Stimulated activated CD4-positive, alpha-beta T cell treated with anti-CD3 and anti-CD28 coated beads, Interleukin-4, amount 100 ng/mL, for 1 hour (primary cell): ENCODE measurements at places on chromosomes 1 and 21.

DNA sequence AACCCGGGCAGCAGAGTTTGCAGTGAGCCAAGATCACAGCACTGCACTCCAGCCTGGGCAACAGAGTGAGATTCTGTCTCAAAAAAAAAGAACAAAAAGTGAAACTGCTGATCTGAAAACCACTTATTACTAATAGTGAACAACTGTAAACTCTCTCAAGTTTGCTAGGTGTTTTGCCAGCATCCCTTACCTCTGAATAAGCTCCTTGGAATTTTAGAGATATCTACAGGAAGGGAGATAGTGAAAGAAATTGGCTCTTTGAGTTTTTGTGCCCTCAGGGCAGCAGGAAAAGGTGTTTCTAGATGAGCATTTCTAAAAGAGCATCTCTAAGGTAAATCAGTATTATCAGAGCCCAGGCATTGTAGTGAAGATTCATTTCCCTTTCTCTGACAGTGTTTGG lies 27.1 kb downstream of the PARK7 start:
- DNase-seq: no peak

GRCh38 chr1:41696381-41696780 lies 211.9 kb upstream of the EDN2 start:
- no peak for DNase-seq

- no peak for DNase-seq
Observed at GRCh38 chr1:214143006-214143992, 137.7 kb upstream of the SMYD2 start.

DNA sequence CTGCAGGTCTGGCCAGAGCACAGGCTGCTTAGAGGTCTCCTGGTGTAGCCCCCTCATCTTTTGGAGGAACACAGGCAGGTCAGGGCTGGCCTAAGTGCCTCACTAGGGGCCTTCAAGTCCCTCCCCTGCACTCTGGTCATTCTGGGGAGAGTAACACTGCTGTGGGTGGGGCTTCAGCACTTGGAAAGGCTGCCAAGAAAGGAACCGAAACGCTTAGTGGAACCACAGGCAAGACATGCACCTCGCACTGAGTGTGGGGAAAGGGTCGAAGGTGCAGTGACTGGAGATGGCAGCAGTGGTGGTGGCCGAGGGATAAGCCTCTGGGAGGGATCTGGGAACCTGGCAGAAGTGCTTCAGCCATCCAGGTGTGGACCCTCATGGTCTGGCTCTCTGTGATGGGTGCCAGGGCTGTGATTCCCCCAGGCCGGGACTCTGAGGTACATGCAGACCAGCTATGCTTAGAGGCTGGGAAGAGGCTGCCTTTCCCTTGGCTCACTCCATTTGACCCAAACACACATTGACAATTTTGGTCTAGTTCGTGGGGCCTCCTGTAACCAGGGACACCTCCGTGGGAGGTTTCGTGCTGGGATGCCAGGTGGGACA lies 182.9 kb upstream of the CSF3R start:
- DNase-seq: no peak

GRCh38 chr1:2575801-2576663 lies 10.5 kb upstream of the PRXL2B start:
- no peak for DNase-seq

DNA sequence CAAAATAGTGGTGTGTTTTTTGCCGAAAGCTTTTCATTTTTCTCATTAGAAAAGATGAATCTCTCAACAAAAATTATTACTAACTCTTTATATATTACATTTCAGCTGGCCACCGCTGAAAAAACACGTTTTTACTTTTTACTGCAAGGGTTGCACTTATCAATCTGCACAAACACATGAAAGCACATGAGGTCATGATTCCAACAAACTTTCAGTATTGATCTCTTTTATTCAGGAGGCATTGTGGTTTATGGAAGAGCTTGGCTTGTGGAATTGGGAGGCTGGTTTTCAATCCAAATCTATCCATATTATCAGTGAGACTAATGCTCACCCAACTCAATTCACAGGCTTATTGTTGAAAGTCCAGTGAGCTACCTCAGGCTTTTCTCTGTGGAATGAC lies 20.6 kb upstream of the LPGAT1 start:
- no peak for DNase-seq

- DNase-seq: peak; percentile 17
Observed at GRCh38 chr1:224433041-224433691, 1.4 kb downstream of the WDR26 start.

GRCh38 chr1:41724926-41725325 lies 193.8 kb downstream of the HIVEP3 start:
- DNase-seq: no peak

- no peak for DNase-seq
Observed at GRCh38 chr1:226972931-226973330, 32.8 kb downstream of the COQ8A start.

- DNase-seq: no peak
Observed at GRCh38 chr1:201406831-201407406, 7.8 kb upstream of the LAD1 start.

DNA sequence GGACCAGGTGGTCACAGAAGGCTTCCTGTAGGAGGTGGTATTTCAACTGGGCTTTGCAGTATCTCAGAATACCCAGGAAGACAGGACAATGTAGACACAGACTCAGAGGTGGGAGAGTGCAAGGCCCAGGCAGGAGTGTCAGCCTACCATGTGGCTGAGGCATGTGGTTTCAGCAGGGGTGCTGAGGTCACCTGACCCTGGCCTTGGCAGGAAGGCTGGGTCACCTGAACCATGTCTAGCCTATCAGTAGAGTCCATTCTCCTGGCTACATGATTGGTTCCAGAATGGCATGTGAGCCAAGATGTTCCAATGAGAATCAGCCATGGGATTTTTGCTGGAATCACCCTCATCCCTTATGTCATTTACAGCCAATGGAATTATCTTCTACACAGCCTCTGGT lies 169.4 kb downstream of the ACTL8 start:
- no peak for DNase-seq
